Fibroblast of villous mesenchyme (primary cell): ENCODE measurements at places on chromosomes 4 and X. TPM values are rescaled to one million over a fixed set of nuclear protein-coding genes. Genes with fewer than 3 reads are reported as not detected.

DNA sequence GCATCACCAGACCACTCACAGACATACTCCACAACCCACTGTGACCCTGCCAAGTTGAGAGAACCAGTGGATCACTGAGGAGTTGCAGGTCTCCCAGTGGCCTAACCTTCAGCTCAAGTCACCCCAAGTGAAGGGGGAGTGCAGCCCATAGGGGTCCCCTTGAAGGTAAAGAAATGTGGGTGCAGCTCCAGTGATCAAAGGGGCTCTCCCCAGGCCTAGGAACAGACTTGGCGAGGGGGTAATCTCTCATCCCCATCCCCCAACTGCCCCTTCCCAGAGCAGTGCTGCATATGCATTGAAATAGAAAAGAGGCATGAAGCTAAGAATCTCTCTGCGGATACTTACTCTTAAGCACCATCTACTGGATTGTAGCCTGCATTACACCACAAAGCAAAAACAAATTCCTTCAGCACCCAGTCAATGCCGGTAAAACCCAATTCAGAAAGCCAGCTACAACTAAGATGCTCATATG lies 27.0 kb downstream of the MAGEE1 start:
- DNase-seq = peak; percentile 2

GRCh38 chr4:5945171-5945570 lies 52.3 kb upstream of the CRMP1 start:
- no peak for DNase-seq

NPY2R gene
- not detected in 2 replicates for total RNA-seq

MMAA gene
- total RNA-seq = 2.6 and 4.3 TPM in 2 replicates

- no peak for DNase-seq
Observed at GRCh38 chr4:42985976-42986375, 93.5 kb downstream of the GRXCR1 start.

NPY1R gene
- total RNA-seq = 1.6 and 3.5 TPM in 2 replicates

DNA sequence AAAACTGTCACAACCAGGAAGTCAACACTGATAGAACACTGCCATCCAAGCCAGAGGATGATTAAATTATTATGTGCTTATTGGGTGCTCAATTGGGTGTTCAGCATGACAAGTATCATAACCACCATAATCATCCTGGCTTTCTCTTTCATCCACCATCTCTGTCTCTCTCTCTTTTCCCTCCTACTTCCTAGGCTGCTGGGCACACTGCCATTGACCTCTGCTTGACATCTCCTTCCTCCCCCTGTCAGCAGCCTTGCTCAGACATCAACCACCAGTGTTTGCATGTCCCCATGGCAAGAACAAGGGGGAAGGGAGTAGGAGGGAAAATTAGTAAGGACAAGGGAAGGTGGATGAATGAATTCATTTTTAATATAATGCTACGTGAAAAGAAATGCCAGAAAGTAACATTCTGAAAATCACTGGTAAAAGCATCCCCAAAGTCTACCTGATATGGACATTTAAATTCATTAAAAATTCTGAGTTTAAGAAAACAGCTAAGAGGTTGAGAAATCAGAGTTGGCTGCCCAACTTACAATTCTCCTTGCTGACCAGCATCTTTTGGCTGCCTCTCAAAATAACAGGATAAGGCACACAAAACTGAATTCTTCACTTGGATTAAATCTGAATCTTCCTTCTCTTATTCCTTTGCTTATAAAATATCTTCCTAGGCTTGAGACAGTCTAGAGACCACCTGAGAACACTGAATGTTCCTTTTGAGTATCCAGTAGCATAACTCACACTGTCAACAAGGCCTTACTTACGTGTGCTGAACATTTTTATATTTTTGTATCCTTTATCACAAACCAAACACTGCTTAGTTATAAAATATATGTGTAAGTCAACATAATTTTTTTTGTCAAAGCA lies 48.5 kb downstream of the SNCA start:
- DNase-seq = no peak

DNA sequence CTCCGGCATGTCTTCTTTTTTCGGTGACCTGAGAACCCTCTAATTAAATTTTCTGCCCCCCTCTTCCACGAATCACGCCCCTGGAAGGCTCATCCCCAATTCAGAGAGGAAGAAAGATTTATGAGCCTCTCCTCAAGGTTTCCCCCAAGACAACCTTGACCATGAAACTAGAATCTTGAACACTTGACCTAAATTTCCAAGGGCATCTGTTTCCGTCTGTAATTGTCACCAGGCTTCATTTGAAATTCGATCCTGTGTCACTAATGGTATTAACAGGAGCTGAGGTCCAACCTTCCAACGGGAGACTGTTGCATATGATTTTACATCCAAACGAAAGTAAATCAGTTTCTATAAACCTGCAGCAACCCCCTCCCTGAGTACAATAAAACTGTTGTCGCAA lies 139.9 kb upstream of the ZIC3 start:
- DNase-seq = no peak

DNA sequence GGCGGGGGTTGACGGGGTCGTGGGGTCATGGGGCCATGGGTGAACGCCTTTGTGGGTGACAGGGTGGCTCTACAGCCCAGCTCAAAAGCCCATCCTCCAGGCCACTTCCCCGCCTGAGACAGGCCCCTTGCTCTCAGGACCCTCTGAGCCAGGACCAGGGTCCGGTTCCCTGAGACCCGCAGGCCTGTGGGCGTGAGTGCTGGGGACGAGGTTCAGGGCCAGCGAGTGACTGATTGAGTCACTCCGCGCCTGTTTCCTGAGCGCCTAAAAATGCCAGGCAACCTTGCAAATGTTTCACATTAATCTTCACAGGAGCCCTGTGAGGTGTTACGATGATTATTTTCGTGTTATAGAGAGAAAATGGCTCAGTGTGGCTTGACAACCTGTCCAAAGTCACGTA lies 97.8 kb downstream of the ZNF674 start:
- peak; percentile 12 for DNase-seq

GRCh38 chrX:55143621-55144020 lies 54.8 kb downstream of the PAGE2 start:
- peak; percentile 13 for DNase-seq

- DNase-seq = no peak
Observed at GRCh38 chr4:168759959-168760527, 250.0 kb downstream of the CBR4 start.

EFNB1 gene
- total RNA-seq = 10.6 and 24.6 TPM in 2 replicates

GRCh38 chr4:41050880-41051775 lies 163.2 kb downstream of the APBB2 start:
- DNase-seq = no peak

SMPX gene
- not detected in 2 replicates for total RNA-seq

PAGE2B gene
- not detected in 2 replicates for total RNA-seq

SLC4A4 gene
- 12.5 and 13.5 TPM in 2 replicates for total RNA-seq

DNA sequence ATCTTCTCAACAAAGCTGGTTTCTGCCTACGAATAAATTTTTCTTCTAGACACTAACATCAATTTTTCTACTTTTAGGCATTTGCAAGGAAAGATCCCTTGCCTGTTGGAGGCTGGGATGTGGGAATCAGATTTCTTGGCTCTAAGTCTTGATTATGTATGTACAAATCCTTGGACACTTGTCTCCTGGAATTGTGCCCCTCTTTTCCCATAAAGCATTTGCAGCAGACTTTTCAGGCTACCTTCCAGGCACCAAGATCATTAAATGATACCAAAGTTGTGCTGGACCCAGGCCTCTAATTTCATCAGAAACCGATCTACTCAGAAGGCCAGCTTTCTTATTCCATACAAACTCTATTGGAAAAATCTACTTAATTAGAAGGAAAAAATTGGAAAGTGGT lies 339.5 kb upstream of the DIPK2B start:
- no peak for DNase-seq

ADH1C gene
- 1.3 TPM in 1 of 2 replicates, not detected in the other for total RNA-seq

UBL4A gene
- total RNA-seq = 31.9 and 32.0 TPM in 2 replicates

C4orf51 gene
- not detected in 2 replicates for total RNA-seq

GRCh38 chrX:119240356-119240755 lies 4.3 kb downstream of the PGRMC1 start:
- DNase-seq = peak; percentile 45

DNA sequence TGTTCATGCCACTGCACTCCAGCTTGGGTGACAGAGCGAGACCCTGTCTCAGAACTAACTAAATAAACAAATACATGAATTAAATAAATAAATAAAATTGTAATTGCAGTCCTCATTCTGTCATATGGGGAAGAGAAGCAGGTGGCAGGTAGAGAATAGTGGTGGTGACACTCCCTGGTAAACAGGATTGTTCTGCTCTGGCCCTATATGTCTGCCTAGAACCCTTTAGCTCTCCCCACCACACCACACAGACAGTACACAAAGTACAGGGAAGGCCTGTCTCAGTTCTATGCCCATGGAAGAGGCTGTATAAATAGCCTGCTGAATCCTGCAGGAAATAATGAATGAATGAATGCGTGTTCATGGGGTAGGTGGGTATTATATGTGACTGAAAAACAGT lies 117.7 kb downstream of the CEP135 start:
- no peak for DNase-seq

DNA sequence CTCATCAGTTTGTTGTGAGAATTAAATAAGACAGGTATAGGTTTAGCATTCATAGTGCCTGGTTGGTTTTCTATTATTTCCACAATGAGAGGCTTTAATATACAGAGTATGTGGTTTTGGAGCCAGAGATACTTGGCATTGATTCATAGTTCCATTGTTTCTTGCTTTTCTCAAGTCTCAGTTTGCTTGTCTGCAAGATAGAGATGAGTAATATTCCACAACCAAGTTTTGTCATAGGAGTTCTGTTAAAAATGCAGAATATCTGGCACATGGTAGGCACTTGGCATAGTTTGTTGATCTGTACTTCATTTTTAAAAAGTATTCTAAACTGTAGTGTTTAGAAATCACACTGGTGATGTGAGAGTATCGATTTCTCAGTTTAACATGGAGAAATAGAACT lies 37.5 kb upstream of the EDA2R start:
- peak; percentile 6 for DNase-seq

- no peak for DNase-seq
Observed at GRCh38 chr4:10366628-10367027, 90.6 kb downstream of the ZNF518B start.

MAGEC3 gene
- total RNA-seq = not detected in 2 replicates

DNA sequence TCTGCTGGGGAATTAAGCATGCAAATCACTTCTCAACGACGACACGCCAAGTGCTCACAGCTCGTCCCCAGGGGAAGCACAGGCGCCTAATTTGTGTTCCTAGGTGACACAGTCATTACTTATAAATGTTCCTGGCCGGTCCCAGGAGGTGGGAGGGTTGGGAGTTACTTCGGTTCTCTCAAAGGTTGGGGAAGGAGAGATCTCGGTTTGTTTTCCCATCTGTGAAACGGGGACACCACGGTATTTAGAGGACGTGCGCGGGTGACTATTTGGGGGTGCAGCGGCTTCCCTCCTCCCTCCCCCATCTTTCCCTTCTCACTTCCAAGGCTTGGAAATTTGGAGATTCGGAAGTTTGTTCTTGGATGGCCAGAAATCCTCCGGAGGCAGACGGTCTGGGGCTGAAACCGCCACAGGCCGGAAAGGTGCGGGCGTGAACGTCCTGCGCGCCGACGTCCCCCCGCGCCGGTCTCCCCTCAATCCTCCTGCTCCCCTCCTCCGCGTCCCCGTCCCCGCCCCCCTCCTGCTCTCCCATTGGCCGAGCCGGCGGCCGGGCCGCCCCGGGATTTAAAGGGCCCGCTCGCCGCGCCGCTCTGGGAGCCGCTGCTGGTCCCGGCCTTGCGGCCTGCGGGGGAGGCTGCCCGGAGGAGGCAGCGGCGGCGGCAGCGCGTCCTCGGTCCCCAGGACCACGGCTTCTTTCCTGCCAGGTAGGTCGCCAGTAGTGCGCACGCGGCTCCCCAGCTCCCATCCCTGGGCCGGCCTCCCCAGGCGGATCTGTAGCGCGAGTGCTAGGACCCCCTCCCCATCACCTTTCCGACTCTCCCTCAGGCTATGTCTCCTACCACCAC lies at the start of gene PORCN:
PORCN (plus strand) TSS at position 593 of the 845 bp plus-strand sequence. CDS start 829 bp downstream, outside the sequence.
- DNase-seq = peak; percentile 68

NOX1 gene
- total RNA-seq = under 0.01 TPM in 1 of 2 replicates, not detected in the other

GRCh38 chr4:152805071-152805650 lies 25.4 kb downstream of the ARFIP1 start:
- peak; percentile 28 for DNase-seq

DNA sequence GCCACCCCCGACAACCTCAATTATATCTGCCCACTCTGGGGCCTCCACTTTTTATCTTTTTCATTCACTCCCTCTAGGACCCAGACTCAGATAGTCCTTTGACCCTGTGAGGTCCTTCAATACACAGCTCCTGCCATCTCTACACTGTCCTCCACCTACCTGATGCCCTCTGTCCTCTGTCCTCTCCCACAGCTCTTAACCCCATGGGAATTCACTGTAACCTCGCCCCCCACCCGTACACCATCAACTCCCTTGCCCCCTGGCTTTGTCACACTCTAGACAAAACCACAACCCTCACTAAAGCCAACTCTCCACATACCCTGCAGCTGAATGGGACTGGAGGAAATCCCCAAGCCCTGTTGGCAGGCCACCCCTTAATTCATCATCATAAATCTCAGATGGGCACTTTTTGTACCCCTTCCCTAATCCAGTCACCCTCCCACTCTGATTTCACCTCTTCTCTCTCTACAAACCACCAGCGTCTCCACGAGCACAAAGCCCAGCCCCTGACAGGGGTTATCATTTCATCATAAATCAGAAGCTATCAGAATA lies 52.3 kb upstream of the ENPP6 start:
- no peak for DNase-seq

DNA sequence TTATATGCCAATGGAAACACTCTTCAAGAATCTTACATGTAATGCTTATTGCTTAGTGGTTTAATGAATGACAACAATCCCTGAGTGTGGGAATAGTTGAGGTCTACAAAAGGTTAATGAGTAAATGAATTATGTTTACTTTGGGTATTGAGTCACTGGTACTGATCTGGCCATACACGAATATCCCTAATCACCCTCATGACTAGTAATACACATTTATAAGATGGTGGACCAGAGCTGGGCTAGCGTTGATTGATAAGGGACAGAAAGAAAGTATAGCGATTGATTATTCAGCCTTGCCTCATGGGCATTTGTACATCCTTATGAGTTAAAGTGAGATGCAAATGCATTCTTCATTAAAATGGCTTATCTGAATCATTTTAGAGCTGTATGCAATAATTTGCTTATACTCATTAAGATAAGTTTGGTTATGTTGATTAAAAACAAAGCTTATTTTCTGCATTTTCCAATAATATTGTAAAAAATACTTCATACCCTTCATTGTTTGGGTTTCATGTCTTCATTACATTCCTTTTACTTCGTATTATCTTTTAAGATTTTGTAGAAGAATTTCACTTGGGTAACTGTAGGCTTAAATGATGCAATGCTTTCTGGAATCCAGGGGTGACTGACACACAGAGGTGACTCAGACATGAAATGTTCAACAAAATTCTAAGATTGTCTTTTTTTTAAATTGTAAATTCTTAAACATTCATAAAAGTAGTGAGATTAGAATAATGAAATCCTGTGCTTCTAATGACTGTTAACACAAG lies 47.4 kb downstream of the FGF2 start:
- DNase-seq = peak; percentile 86
